GM19239 (cell line): ENCODE measurements at places on chromosomes 4 and X.

DNA sequence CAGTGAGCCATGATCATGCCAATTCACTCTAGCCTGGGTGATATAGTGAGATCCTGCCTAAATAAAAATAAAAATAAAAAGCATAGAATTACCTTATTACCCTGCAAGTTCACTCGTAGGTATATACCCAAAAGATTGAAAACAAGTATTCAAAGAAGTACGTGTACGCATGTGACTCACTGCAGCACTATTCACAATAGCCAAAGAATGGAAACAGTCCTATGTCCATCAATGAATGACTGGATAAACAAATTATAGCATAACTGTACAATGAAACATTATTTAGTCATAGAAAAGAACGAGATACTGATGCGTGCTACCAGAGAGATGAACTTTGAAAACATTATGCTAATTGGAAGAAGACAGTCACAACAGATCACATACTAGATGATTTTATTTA lies 204.6 kb upstream of the DIAPH2 start:
- no peak for DNase-seq

DNA sequence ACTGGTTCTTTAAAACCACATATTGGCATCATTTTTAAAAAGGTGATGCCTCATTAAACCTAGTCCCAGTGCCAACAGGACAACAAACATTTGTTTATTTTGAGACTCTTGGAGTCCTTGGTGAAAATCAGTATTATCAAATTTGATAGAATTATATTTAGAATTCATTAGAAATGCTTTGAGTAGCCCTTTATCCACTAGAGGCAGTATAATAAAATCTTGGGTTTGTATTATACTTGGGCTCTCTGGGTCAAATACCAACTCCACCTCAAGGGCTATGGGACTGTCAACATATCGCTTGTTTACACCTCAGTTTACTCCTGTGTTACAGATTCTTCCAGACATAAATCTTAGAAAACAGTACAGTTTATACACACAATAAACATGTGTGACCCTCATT lies 335.7 kb upstream of the FSTL5 start:
- no peak for DNase-seq

GRCh38 chr4:83832110-83832825 lies 296.4 kb downstream of the GPAT3 start:
- no peak for DNase-seq

- no peak for DNase-seq
Observed at GRCh38 chr4:87185146-87185870, 35.1 kb downstream of the KLHL8 start.

- DNase-seq, result no peak
Observed at GRCh38 chrX:114338870-114339269, 245.0 kb upstream of the HTR2C start.

GRCh38 chrX:45747905-45748304 lies 547.2 kb upstream of the DIPK2B start:
- no peak for DNase-seq

- DNase-seq, result no peak
Observed at GRCh38 chr4:7429601-7430078, 5.1 kb downstream of the PSAPL1 start.

GRCh38 chr4:118114720-118115119 lies 80.4 kb downstream of the NDST3 start:
- DNase-seq, result no peak

GRCh38 chrX:147912093-147912801 lies 528 bp downstream of the FMR1 start:
- DNase-seq, result no peak

- no peak for DNase-seq
Observed at GRCh38 chr4:166816890-166817289, 417.4 kb downstream of the SPOCK3 start.

GRCh38 chrX:13545726-13546125 lies 23.7 kb upstream of the EGFL6 start:
- DNase-seq, result no peak

DNA sequence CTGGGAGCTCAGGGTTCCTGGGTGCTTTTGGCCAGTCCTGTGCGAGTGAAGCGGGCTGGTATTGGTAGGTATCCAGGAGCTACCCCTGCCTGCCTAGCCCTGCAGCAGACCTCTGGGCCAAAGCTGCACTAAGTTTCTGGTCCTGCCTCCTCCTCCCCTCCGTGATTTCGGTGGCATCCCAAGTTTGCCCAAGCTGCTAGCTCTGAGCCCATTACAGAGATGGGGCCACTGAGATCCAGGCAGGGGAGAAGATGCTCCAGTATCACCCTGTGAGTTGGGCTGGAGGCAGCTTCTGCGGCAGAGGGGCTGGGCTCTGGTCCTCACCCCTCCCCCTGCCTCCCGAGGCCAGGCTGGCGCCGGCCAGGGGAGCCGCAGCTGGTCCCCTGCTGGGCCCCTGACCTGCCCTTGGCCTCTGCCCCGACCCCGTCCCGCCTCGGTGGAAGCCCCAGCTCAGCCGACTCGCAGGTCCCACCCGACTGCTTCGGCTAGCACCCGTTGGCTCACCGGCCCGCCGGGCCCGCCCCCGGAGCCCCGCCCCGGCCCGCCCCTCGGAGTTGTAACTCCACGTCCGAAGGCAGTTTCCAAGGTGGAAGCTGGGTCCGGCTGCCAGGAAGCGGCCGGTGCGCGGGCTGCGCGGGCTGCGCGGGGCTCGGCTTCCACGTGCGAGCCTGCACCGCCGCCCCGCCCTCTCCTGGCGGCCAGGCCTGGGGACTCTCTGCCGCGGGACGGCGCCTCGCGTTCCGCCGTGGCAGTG lies at the start of gene DUSP9:
TSS of gene DUSP9 (plus strand) at position 584 of the 754 bp plus-strand sequence. CDS start 751 bp downstream, outside the sequence.
- no peak for DNase-seq

DNA sequence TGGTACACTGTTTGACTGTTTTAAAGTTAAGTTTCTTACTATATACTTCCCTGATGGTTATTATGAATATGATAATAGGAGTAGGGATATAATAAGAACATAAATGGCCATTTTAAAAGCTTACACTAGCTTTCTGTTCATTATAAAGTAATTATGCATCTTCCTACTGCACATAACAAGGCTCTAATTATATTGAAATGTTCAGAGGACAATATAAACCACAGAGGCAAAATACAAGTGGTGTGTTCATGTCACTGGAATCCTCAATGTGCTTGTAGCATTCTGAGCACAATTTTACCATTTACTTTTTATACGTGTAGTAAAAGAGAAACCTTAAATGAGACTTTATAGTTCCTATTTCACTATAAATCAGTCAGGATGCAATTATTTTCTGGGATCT lies 268.3 kb downstream of the TMA16 start:
- no peak for DNase-seq

DNA sequence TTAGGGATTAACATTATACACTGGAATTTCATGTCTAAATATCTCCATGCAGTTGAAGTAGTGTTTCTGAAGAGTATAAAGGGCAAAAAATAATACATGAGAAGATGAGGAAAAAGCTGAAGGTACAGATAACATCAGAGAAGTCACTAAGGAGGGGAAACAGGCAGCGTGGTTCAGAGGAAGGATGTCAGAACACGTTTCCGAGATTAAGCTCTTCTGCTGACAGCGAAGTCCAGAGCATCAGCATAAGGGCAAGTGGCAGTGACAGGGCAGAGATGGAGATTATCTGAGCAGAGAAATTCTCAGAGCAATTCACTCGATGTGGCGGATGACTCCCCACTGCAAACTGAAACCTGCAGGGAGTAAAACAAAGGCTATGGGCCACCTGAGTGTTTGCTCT lies 443.2 kb upstream of the FRG1 start:
- no peak for DNase-seq

DNA sequence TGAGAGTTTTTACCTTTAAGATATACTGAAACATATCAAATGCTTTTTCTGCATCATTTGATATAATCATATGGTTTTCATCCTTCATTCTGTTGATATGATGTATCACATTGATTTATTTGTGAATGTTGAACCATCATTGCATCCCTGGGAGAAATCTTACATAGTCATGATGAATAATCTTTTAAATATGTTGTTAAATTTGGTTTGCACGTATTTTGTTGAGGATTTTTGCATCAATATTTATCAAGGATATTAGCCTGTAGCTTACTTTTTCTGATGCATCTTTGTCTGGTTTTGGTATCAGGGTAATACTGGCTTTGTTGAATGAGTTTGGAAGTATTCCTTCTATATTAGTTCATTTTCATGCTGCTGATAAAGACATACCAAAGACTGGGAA lies 541.4 kb downstream of the TLL1 start:
- DNase-seq, result no peak

GRCh38 chr4:48102303-48102702 lies 31.7 kb downstream of the TXK start:
- no peak for DNase-seq

- DNase-seq, result no peak
Observed at GRCh38 chr4:174152717-174153466, 130.6 kb downstream of the FBXO8 start.

GRCh38 chrX:100928660-100929613 lies at the start of gene XKRX:
Gene XKRX, minus strand, starts transcription at chrX:100928917. Its CDS starts 613 bp downstream, at chrX:100928304.
- peak; percentile 6 for DNase-seq

DNA sequence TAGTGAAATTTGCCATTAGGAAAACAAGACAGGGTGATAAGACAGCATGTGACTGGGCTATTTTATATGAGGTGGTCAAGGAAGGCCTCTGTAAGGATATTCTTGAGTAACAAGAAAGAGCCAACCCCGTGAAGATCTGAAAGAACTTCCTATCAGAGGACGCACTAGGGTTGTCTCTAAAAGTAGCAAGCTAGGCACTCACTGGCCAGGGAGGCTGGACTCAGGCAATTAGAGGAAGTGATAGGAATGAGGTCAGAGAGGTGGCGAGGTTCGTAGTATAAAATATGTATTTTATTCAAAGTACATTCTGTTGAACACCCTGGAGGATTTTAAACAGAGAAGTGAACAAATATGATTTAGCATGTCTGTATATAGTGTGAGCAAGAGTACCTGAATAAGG lies 4.6 kb downstream of the BMPR1B start:
- no peak for DNase-seq

DNA sequence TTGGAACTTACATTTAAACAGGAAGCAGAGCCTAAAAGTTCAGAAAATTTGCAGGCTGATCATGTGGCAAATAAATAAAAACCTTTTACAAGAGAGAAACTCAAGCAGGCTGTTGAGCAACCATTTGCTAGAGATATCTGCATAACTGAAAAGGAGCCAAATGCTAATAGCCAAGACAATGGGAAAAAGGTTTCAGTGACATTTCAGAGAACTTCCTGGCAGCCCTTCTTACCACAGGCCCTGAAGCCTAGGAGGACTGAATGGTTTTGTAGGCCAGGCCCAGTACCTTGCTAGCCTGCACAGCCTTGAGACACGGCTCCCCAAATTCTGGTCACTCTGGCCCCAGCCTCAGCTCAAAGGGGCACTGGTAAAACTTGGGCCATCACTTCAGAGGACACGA lies 945.1 kb downstream of the ADGRL3 start:
- no peak for DNase-seq

DNA sequence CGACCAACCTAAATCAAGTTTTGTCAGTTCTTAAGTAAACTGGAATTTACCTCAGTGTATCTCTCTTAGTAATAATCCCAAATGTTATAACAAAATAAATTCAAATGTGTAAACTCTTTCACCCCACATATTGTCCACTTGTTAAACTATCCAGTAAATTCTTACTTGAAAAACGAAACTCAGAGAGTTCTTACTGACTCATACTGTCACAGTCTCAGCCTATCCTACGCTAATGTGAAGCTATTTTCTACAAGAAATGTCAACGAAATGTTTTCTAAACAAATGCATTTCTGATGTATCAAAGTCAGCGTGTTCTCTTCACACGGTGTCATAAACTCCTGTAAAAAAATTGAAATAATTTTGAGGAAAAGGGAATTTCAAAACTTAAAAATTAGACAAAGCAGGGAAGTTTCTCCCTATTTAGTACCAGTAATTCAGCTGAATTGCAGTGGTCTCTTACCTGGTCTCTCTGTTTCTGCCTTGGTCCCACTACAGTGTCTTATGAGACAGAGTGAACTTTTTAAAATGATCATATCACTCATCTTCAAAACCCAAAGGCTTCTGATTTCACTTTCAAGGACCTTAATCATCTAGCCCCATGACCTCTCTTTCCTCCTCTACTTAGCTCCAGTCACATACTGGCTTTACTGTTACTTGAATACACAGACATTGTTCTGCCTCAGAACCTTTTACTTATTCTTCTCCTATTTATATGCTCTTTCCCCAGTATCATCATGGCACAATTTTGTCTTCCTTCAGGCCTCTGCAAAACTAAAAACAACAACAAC lies 63.3 kb downstream of the DCAF8L1 start:
- no peak for DNase-seq

GRCh38 chrX:67555578-67556203 lies 11.9 kb downstream of the AR start:
- DNase-seq, result no peak

- DNase-seq, result no peak
Observed at GRCh38 chr4:80448056-80448455, 112.5 kb downstream of the CFAP299 start.

GRCh38 chrX:11423362-11423818 lies 130.2 kb downstream of the AMELX start:
- DNase-seq, result peak; percentile 28

GRCh38 chr4:87339440-87339839 lies 16.8 kb upstream of the HSD17B13 start:
- DNase-seq, result no peak

DNA sequence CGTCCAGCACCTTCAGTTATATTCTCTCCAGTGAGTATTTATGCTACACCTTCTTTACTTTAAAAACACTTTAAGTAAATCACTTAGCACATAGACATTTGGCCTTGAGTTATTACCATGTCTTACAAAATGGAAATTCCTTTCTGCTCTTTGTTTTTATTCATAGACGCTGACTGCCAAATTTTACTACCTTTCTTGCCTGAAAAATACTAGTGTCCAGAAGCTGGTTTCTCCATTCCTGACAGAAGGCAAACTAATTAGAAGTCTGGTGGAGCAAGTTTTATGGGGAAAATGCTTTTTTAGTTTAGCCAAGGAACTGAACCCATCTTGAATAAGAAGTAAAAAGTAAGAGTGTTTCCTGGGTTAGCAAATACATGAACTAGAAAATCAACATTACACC lies 65.5 kb downstream of the SPATA18 start:
- no peak for DNase-seq

DNA sequence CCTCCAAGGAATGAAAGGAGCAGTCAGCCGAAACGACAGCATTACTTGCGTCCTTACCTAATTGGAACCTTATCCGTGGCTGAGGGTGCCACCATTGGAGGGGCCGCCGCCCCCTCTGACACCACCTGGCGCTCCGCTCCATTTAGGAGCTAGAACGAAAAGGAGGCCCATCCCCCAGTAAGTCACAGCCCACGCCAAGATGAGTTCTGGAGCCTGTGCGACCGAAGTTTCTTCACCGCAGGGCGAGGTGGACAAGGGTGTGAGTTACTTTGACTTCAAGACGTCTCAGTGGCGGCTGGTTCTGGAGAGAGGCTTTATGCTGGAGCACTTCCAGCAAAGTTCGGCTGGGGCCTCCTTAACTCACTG lies 729 bp upstream of the IRF2 start:
- peak; percentile 24 for DNase-seq

- no peak for DNase-seq
Observed at GRCh38 chrX:53288189-53288588, 6.8 kb upstream of the IQSEC2 start.
